ENCODE measurements at places on chromosomes 1 and 21. TPM values are rescaled to one million over a fixed set of nuclear protein-coding genes. Genes with fewer than 3 reads are reported as not detected.

The SLC45A1 gene
- total RNA-seq, result 0.22 TPM

The IFNAR1 gene
- 8.8 TPM for total RNA-seq

The BCAN gene
- not detected for total RNA-seq

The TCHH gene
- total RNA-seq, result under 0.01 TPM

The GJB4 gene
- 0.87 TPM for total RNA-seq

The SDC3 gene
- 25.6 TPM for total RNA-seq

The NTMT2 gene
- total RNA-seq, result not detected

The PTAFR gene
- total RNA-seq, result 2.7 TPM

The SCAF4 gene
- 7.6 TPM for total RNA-seq

The STUM gene
- total RNA-seq, result under 0.01 TPM

The SYCP1 gene
- total RNA-seq, result not detected

The AADACL4 gene
- total RNA-seq, result not detected

The FTCD gene
- not detected for total RNA-seq

The RIPK4 gene
- total RNA-seq, result 20.2 TPM

The KIAA0319L gene
- total RNA-seq, result 45.7 TPM

The BMP8B gene
- total RNA-seq, result 0.58 TPM
